ENCODE measurements at places on chromosomes 11 and 22. TPM values are rescaled to one million over a fixed set of nuclear protein-coding genes. Genes with fewer than 3 reads are reported as not detected.

Gene GLB1L3
- not detected for total RNA-seq

Gene ENTHD1
- not detected for total RNA-seq

Gene C11orf97
- not detected for total RNA-seq

Gene PRR33
- not detected for total RNA-seq

Gene CASP1
- total RNA-seq, result 29.3 TPM

Gene PLAAT4
- total RNA-seq, result 15.8 TPM

Gene PIH1D2
- total RNA-seq, result 1.5 TPM
